ENCODE measurements at places on chromosomes 3 and 15.

DNA sequence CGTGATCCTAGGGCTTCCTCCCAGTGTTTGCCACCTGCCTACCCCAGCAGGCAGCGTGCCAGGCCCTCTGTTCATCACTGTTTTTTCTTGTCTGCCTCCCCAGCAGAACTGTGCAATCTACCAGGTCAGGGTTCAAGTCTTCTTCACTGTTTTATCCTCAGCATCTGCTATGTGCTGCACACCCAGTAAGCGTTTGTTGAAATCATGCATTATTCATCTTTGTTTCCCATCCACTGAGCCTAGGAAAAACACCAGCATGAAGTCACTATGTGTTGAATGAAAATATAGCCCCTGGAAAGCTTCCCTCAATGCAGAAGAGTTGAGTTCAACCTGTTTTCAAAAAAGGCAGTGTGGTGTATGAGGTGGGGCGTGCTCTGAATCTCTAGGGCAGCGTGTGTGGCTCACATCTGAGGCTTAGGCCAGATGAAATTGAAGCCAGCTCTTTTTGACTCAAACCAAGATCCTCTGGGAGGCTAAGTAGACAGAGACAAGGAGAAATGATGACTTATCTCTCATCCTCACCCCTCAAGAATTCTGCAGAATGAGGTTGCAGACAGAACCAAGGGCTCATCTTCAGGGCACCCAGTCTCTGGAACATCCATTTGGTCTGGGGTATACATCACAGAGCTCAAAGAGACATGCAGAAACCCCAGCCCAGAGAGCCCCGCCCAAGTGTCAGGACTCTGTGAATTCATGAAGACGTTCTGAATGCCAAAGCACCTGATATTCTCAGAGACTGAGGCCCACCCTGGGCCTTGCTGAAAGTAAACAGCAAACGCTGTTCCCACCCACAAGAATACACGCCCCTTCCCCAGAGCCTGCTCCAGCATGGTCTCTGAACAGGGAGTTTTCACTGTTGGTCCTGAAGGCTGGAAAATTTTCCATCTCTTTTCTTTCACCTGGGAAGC lies 5.7 kb upstream of the CAV3 start:
- no peak for DNase-seq

- DNase-seq, result no peak
Observed at GRCh38 chr3:197021231-197021630, 8.4 kb downstream of the MELTF start.

GRCh38 chr15:61654002-61654740 lies 406.1 kb downstream of the VPS13C start:
- DNase-seq, result no peak

DNA sequence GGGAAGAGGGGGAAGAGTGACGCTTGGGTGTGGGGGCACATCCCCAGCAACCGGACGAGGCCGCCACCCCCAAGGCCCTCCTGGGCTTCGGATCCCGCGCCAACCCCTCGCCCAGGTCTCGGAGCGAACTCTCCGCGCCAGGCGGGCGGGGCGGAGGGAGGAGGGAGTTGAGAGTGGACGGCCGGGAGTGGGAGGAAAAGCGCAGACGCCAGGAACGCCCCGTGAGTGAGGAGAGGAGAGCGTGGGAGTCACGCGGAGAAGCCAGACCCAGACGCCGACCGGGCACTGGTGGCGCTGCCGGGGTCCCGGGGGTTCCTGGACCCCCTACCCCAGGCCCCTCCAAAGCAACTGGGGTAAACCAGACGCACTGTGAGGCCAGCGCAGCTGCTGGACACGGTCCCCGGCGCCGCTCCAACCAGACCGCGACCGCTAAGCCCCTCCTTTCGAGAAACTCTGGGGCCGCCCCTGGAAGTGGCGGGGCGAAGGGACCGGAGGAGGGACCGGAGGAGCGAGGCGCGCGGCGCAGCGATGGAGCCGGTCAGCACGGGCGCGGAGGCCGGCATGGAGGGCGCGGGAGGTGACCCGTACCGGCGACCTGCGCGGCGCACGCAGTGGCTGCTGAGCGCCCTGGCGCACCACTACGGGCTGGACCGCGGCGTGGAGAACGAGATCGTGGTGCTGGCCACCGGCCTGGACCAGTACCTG lies at the start of gene EFCC1:
EFCC1 (plus strand) TSS at position 204 of the 705 bp plus-strand sequence; CDS start at position 529, 325 bp downstream.
- DNase-seq, result no peak

DNA sequence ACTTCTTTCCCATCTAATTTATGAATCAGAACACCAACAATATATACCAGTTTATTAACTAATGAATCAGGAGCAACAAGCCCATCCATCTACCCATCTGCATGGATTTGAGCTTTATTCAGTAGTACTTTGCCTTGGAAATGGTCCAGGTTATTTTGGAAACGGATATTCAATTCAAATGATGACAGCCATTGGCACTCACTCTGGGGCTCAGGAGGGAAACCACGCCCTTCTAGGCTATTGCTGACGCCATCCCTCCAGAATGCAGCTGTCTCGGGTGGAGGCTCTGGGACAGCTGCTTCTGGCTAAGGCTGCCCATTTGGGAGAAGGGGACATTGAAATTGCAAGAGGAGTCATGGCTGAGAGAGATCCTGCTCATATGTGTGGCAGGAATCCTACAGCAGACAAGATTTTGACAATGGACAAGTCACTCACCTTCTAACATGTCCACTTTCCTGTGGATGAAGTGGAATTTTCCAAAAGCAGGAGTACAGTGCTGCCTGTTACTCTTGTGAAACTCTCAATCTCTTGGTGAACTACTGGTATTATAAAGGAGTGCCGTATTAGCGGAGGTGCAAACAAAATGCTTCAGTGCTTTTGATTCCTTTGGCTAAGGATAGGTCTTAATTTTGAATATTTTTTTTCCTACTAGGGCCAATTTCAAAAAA lies 29.3 kb upstream of the TRAK1 start:
- no peak for DNase-seq

GRCh38 chr15:76584868-76585575 lies 248.4 kb downstream of the ISL2 start:
- no peak for DNase-seq

DNA sequence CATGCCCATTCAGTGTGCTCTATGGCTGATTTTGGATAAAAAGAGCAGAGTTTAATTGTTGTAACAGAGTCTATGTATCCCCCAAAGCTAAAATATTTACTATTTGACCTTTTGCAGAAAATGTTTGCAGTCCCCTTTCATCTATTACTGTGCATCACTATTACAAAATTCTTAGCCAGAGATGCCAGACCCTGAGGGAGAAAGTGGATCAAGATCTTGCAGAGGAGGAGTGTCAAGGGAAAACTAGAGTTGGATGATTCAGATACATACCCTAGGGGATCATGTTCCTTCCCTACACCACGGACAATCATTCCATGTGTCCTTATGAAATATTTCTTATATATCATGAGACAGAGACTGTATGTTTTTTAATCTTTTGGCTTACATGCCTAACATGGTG lies 68.6 kb upstream of the TPRG1 start:
- DNase-seq, result no peak

- DNase-seq, result no peak
Observed at GRCh38 chr3:179551349-179552105, 11.2 kb upstream of the ACTL6A start.

DNA sequence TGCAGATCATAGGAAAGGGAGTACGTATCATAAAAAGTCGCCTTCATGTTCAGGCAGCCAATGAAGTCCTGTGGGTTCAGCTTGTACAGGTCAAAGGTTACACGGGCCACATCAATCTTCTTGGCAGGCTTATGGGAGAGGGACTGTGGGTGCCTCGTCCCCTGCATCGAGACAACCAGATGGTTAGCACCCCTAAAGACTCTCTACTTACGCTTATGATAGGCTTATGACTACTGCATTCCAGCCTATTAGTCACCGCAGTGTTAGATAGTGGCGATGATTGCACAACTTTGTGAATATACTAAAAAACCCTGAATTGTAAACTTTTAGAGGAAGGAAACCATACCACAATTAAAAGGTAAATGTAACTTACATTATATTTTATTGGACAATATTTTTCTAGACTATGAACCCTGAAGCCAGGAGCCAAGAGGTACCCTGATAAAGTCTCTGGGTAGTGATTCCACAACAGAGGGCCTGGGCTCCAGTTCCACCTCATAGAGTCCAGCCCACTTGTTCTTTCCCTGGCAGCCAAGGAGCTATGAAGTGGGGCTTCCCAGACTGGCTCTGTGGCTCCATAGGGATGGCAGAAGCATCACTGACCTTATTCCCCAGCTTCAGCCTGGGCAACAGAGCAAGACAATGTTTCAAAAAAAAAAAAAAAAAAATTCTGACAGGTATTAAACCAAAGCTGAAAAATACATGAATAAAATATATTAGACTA lies 2.5 kb upstream of the FANCD2 start:
- DNase-seq, result no peak

- DNase-seq, result no peak
Observed at GRCh38 chr3:148089171-148089570, 608.5 kb upstream of the AGTR1 start.

DNA sequence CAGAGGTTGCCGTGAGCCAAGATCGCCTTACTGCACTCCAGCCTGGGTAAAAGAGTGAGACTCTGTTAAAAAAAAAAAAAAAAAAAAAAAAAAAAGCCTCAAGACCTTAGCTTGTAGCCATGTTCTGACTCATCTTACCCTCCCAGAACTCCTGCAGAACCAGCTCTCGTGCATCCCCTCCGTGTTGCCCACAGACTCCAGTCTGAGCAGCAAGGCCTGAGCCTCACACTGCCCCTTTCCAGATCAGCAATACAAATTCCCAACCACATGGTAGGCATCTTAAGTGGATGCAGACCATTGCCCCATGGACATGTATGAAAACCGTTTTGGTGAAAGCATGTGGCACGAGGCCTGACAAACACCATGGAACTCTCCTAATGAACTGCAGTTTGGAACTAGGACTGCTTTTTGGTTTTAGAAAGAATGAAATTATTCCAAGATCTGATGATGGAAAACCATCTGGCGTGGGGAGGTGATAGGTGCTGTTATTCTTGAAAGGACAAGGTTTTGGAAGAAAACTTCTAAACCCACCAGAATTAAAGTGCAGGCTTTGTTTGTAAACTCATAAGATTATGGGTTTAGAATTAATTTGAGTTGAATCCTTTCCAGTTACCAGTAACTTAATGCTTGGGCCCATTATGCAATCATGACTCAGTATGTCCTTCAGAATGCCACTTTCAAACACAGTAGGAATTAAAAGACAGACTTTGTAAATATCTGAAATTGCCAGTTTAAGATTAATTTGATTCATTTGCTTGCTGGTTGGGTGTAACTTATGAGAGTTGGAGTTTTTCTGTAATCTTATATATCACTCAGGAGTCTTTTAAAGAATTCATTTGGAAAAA lies 163.7 kb upstream of the LRTM1 start:
- DNase-seq, result no peak

DNA sequence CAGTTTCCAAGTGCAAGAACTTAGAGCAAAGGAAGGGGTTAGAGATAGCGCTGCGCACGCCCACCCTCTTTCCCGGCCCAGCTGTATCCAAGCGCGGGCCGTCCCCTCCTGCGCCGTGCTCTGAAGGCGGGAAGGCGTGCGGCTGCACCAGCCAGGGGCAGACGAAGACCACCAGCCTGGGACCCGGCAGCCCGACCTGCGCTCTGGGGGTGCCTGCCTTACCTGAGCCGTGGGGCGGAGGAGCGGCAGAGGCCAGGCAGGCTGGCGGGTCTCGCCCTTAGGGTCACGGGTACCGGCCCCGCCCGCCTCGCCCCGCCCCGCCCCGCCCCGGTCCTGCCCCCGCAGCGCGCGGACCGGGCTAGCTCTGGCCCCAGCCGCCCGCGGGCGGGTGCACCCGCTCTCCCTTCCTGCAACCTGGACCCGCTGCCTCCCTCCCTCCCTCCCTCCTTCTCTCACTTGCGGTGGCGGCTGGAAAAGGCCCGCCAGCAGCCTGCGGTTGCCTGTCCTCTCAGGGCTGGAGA lies at the start of gene WDR72:
WDR72 (minus strand) TSS at position 253 of the 521 bp plus-strand sequence. CDS start 26,514 bp downstream, outside the sequence.
- DNase-seq, result no peak

GRCh38 chr15:70159001-70159712 lies 61.4 kb upstream of the TLE3 start:
- DNase-seq, result no peak

GRCh38 chr15:67543348-67543718 lies 830 bp downstream of the MAP2K5 start:
- DNase-seq, result no peak
